Head of caudate nucleus (tissue), 42 donors: ENCODE measurements at places on chromosomes 2 and 18.

DNA sequence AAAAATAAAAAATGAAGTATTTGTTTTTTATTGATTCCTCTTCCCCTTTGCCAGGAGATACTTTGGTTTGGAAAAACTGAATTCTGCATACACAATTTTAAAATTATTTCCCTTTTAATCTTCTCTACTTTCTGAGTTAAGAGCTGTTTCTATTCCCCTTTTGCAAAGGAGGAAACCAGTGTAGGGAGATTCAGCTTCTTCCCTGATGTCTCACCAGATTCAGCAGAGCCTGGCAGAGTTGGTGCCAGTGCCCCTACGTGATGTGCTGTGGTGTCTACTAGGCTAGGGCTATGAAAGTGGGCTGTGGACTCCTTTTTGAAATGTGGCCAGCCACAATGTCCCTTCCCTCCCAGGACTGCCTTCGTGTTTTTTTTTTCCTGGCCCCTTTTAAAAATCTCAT is 2.4 kb downstream of the RPE start:
- DNase-seq: no peak

DNA sequence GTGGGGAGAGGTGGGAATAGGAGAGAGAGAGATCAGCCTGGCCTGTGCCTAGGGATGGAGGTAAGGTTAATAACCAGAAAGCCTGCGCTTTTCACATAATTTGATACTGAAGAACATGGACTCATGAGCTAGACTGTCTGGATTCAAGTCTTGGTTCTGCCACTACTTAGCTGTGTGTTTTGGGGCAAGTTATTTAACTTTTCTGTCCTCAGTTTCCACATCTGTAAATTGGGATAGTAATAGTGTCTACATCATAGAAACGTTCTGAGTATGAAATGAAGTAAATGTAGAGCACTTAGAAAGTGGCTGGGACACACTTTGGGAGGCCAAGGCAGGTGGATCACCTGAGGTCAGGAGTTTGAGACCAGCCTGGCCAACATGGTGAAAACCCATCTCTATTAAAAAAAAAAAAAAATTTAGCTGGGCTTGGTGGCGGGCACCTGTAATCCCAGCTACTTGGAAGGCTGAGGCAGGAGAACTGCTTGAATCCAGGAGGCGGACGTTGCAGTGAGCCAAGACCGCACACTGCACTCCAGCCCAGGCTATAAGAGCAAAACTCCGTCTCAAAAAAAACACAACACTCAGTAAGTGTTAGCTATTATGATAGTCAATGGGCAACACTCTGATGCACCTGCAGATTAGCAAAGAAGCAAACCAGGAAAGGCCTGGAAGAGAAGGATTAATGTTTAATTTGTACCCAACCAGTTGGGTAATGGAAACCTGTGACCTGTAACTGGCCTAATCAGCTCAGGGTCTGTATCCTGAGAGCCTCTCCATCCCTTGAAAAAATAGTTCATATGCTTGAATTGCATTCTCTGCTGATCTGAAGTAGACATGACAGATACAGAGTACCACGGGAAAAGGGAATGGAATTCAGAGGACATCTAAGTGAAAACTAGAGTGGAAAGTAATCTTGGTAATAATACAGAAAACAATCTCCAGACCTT is 6.8 kb downstream of the GALM start:
- DNase-seq: no peak

DNA sequence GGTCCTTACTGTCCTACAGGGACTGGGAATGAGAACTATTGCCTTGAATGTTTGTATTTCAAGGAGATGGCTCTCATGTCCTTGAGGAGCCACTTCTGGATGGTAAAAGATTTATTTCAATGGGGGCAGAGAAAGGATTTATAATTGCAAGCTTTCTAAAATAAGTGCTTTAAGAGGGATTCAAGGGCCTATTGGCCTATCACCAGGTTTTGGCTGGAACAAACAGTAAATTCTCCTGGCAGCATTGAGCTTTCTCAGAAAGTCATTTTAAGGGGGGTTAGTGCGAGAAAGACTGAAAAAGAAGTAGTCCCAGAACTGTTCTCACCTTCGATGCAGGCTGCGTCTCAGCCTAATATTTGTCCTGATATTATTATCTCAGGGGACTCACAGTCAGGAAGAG is 29.8 kb downstream of the DPP10 start:
- no peak for DNase-seq

DNA sequence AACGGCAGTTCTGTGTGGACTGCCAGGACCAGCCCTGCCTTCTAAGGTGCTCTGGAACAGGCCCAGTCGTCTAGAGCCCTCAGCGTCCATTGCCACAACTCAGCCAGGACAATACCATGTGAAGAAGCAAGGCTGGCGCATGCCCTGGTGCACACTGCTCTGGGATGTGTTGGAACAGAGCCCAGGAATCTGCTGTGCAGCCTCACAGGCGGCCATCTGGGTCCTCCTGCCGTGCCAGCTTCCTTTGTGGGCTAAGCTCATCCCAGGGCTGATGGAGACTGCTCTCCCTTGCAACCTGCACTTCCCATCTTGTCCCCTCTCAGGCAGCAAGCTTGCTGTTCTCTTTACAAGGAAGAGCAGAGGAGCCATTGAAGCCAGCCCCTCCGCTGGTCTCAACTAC is 246.4 kb upstream of the PXDN start:
- DNase-seq: peak; percentile 92

DNA sequence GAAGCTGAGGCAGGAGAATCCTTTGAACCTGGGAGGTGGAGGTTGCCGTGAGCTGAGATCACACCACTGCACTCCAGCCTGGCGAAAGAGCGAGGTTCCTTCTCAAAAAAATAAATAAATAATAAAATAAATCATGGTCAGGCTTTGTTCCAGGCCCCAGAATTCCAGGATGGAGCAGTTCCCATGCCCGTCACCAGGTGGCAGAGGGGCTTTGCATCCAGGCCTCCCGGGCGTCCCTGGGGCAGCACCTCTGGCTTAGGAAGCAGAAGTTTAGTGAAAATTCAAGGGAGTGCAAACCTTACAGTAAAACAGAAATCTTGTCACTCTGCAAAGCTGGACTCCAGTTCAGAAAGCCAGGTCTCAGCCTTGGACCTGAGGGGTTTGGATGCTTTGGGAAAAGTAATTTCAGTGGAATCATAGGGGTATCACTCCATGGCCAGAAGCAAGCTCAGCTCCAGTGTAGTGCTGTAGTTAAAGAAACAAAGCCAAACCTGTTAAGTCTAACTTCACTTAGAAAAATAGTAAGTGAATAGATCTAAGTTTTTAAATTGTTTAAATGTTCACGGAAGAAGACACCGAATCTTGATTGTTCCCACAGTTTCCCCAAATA is 512.7 kb downstream of the CMPK2 start:
- DNase-seq: peak; percentile 45

DNA sequence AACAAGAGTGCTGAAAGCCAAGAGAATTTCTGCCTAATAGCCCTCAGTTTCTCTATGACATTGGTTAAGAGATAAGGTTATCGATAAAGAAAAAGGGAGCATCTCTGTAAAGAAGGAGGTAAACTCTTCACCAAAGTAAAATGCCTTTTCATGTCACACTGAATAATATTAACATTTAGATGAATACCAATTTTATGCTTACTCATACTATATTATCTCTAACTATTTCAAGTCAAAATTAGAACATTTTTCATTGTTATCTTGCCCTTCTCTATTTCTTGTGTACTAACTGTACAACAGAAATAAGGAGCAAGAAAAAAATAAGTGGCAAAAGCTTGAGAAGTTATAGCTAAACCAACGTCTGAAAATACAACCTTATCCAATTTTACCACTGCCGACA is 127.5 kb downstream of the EXOC6B start:
- no peak for DNase-seq

DNA sequence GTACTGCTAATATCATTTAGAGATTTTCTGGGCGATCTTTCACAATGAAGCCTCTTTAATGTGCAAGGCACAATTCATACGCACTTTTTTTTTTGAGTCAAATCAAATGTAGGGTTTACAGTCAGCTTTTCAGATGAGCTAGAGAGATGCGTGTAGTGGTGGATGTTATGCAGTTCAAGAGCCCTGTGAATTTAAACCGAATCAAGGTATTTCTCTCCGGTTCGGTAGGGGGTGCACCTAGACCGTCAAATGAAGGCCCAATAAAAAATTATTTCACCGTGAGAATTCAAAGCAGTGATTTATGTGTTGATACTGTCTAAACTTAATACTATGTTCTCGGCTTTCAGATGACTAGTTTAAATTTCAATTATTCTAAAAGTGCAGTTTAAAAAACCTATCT is 1.1 kb downstream of the PTH2R start:
- peak; percentile 8 for DNase-seq

- no peak for DNase-seq
Measured at GRCh38 chr2:86249579-86250391, 50.5 kb downstream of the MRPL35 start.

DNA sequence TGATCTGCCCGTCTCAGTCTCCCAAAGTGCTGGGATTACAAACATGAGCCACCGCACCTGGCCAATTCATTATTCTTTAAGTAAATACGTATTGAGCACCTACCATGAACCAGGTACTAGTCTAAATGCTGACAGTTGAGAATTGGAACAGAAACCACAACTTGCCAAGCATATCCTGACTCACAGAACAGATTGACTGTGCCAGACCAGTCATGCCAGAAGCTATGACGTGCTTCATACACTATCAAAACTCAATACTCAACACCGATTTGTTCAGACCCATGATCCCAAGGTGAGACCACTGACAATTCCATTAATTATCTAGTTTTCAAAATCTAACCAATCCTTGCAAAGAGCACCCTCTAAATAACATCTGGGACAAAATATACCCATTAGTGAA is 148.6 kb downstream of the B3GNT2 start:
- DNase-seq: no peak

- no peak for DNase-seq
Measured at GRCh38 chr18:78273876-78274275, 705.7 kb upstream of the SALL3 start.

DNA sequence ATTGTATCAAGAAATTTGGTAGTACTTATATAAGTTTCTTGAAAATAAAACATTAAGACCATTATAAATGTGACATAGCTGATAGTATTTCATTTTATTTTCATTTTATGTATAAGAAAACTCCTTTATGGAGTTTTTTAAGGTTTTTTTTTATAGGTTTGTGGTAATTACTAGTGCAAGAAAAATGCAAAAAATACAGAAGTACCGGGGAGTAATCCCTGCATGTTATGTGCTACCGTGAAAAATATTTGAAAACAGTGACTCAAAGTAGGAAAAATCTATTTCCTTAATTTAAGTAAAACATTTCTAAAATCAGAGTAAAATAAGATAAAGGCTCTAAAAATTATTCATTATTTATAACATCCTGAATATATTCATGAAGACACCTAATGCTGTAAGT is 21.6 kb downstream of the ZSWIM2 start:
- DNase-seq: no peak

GRCh38 chr2:205865905-205866441 is 183.7 kb downstream of the NRP2 start:
- peak; percentile 48 for DNase-seq

DNA sequence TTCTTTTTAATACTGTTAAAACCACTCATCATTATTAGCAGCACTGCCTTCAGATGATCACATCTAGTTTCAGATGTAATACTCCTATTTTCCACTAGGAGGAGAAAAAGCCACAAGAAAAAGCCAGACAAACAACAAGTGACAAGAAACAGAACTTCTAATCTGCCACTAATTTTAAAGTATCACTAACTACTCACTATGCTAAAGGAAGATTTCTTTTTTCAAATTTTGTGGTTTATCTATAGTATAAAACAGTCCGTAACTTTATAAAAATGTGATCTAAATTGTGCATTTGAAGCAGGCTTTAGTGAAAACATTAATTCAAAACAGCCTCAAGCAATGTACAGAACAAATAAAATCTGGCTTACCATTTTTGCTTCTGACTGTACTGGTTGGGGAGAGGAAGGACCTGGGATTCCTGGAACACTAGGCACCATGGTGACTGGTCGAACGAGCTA is 56.8 kb downstream of the ATF2 start:
- no peak for DNase-seq

DNA sequence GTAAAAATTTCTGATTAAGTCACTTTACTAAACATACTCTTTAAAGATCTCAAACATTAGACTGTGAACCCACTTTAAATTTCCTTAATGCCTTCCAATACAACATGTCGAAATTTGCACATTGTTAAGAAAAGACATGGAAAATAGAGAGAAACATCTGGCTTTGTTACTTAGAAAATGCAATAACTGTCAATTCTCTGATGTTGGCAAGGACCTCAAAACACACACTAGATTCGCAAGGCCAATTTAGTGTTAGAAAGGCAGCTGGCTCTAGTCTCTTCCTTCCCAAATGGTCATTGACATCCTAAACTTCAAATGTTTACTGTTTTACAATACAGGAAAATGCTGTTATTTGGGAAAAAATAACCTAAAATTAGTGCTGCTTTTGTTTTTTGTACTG is 110.6 kb downstream of the UPP2 start:
- DNase-seq: no peak

- DNase-seq: no peak
Measured at GRCh38 chr18:48801728-48802542, 148.8 kb downstream of the SMAD7 start.

GRCh38 chr2:164667566-164667965 is 46.3 kb upstream of the GRB14 start:
- no peak for DNase-seq

- DNase-seq: no peak
Measured at GRCh38 chr2:163731735-163732134, 4.1 kb downstream of the FIGN start.

GRCh38 chr2:8234253-8234652 is 447.6 kb upstream of the ID2 start:
- no peak for DNase-seq

DNA sequence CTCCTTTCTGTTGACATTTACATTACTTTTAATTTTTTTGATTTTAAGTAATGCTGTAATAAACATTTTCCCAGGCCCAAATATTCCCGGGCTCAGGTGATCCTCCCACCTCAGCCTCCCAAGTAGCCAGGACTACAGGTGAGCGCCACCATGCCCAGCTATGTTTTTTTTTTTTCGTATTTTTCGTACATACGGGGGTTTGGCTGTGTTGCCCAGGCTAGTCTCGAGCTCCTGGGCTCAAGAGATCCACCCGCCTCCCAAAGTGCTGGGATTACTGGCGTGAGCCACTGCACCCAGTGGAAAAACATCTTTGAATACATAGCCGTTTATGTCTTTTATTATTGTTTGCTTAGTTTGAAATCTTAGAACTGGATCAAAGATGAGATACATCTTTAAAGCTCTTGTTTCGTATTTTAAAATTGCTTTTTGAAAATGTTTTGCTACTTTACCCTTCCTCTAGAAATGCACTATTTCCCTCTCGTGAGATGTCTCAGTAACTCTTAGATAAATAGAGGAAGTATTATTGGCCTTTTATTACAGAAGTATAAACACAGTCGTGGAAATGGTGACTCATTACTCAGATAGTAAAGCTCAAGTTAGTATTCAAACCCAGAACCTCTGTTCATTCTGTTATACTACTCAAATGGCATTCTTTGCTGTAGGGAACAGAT is 2.4 kb downstream of the SMCHD1 start:
- no peak for DNase-seq
